ENCODE measurements at places on chromosomes 1 and 21.

- peaks cover 18% of the 10 kb centered on the region for H3K36me3 ChIP-seq
- H3K4me1 ChIP-seq = peaks cover 18% of the 10 kb centered on the region
- H3K27ac ChIP-seq = peak overlapping the region; percentile 85
- H3K4me3 ChIP-seq = peak overlapping the region; percentile 98
- DNase-seq = no peak
Observed at GRCh38 chr1:63366908-63367214, 566 bp upstream of the ALG6 start.

GRCh38 chr1:175536369-175536768, 207.0 kb downstream of the TNR start:
- H3K4me1 ChIP-seq = no peaks in the 10 kb centered on the region
- peaks cover 4% of the 10 kb centered on the region for H3K27me3 ChIP-seq
- no peak for DNase-seq
- no peak overlapping the region for H3K27ac ChIP-seq
- no peaks in the 10 kb centered on the region for H3K36me3 ChIP-seq

DNA sequence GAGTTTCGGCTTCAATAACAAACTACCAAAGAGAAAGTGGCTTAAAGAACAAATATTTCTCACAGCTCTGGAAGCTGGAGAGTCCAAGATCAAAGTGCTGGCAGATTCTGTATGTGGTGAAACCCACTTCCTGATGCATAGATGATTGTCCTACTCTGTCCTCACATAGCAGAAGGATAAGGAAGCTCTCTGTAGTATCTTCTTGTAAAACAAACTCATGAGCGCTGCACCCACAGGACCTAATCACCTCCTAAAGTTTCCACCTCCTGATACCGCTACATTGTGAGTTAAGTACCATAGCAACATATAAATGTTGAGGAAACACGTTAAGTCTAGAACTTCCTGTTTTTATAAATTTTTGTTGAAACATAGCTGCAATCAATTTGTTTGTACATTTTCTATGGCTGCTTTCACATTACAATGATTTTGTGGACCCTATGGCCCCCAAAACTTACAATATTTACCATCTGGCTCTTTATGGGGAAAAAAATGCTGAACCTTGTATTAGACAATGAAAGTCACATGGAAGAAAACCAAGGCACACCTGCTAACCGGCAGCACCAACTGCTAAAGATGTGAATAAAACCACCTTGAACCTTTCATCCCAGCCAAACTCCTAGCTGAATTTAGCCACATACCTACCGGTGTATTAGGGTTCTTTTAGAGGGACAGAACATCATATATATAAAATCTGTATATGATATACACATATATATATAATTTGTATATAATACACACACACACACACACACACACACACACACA, 1423.4 kb downstream of the NCAM2 start:
- H3K27ac ChIP-seq = peak overlapping the region; percentile 35
- peak; percentile 25 for DNase-seq
- H3K27me3 ChIP-seq = no peaks in the 10 kb centered on the region
- peaks cover 10% of the 10 kb centered on the region for H3K4me1 ChIP-seq
- peak overlapping the region; percentile 11 for H3K4me3 ChIP-seq

GRCh38 chr1:204548265-204548664, 32.1 kb downstream of the MDM4 start:
- peaks cover 83% of the 10 kb centered on the region for H3K36me3 ChIP-seq
- H3K27me3 ChIP-seq = no peaks in the 10 kb centered on the region
- no peak for DNase-seq
- H3K4me3 ChIP-seq = no peak overlapping the region
- no peak overlapping the region for H3K27ac ChIP-seq

- H3K4me3 ChIP-seq = no peak overlapping the region
- peak; percentile 79 for DNase-seq
- peak overlapping the region; percentile 72 for H3K27ac ChIP-seq
Observed at GRCh38 chr1:67211589-67212563, 45.6 kb downstream of the IL23R start.

- no peaks in the 10 kb centered on the region for H3K36me3 ChIP-seq
- peaks cover 4% of the 10 kb centered on the region for H3K27me3 ChIP-seq
- H3K27ac ChIP-seq = no peak overlapping the region
- no peak overlapping the region for H3K4me3 ChIP-seq
- DNase-seq = no peak
Observed at GRCh38 chr1:23171181-23171755, 2.6 kb upstream of the LUZP1 start.

- no peaks in the 10 kb centered on the region for H3K4me1 ChIP-seq
- no peak for DNase-seq
- H3K27ac ChIP-seq = no peak overlapping the region
- no peaks in the 10 kb centered on the region for H3K27me3 ChIP-seq
Observed at GRCh38 chr1:46158312-46159281, 16.3 kb upstream of the TSPAN1 start.

Measured in activated CD8-positive, alpha-beta T cell treated with anti-CD3 and anti-CD28 coated beads for 36 hours (primary cell).